Globus pallidus (tissue), 1 donor: ENCODE measurements at places on chromosomes 7 and 10.

GRCh38 chr10:133022776-133023100, 65.0 kb upstream of the ADGRA1 start:
- no peak for DNase-seq

DNA sequence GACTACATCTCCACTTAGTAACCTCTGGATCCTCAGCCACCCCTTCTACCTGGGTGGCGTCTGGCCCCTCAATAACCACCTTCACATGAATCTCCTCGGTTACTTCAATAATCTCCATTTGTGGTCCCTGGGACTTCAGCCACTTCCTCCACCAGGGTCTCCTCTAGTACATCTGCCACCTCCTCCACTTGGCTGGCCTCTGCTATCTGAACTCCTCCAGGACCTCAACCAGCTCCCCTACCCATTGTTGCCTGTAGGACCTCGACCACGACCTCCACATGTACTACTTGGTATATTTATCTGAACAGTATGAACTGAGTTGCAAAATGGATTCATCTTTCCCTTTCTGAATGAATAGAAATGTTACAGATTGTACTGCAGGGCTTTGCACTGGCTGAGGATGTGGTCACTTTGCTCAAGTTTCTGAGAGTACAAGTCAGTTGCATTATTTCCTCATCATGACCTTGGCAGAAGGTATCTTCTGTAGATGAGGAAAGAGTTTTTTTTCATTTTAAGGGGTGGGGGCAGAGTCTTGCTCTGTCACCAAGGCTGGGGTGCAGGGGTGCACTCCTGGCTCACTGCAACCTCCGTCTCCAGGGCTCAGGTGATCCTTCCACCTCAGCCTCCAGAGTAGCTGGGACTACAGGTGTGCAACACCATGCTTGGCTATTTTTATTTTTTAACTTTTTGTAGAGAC, 36.0 kb downstream of the MAT1A start:
- no peak for DNase-seq

GRCh38 chr7:51160990-51161615, 155.5 kb downstream of the COBL start:
- DNase-seq: peak; percentile 83

DNA sequence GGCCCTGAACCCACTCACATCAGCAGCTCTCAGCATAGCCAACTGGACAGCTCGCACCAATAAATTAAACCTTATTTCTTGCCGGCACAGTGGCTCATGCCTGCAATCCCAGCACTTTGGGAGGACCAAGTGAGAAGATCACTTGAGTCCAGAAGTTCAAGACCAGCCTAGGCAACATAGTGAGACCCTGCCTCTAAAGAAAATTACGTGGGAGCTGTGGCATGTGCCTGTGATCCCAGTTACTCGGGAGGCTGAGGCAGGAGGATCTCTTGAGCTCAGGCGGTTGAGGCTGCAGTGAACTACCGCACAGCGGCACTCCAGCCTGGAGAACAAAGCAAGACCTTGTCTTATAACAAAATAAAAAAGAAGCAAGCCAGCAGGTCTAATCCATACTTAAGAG, 75.7 kb downstream of the SEPTIN14 start:
- no peak for DNase-seq

DNA sequence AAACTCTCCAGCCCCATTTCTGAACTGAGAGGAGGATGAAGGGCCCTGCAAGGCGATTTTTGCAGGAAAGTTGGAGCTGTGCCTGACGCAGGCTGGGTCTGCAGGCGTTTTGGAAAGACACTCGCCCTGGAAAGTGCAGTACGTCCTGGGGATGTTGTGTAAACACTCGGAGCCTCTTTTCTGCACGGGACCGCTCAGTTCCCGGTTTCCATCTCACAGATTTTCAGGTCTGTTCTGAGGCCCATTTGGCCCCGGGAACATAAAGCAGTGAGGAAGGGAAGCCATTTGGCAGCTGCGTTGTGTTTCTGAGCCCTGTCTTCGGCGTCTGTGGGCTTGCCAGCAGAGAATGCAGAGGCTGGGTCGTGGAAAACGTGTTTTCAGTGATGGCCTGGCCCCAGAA, 655.0 kb upstream of the MGMT start:
- no peak for DNase-seq

DNA sequence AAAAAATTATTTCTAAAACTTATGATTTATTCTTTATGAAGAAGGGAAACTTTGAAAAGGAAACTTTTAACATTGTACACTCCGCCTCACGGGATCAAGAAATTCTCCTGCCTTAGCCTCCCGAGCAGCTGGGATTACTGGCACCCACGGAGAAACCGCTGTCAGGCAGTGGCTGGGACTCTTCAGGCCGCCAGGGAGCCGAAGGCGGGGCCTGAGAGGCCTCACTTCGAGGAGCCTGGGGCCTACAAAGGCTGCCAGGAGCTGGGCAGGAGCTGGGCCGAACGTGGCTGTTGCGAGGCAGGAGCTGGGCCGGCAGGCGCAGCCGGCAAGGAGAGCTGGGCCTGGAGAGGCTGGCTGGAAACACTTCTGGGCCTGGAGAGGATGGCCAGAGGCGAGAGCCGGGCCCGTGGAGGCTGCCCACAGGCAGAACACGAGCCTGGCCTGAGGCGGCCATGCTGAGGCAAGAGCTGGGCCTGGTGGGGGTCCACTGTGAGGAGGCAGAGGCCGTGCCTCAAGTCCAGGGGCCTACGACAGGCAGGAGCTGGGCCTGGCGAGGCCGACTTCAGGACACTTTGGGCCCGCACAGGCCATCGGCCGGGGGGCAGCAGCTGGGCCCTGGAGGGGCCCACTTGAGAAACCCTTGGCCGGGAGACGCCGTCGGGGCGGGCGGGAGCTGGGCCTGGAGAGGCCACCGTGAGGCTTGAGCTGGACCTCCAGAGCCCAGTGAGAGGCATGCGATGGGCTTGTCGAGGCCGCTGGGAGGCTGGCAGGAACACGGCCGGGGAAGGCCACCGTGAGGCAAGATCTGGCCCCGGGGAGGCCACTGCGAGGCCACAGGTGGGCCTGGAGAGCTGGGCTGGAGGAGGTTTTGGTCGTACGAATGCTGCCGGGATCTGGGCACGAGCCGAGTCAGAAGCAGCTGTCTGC, 23.7 kb downstream of the MDH2 start:
- no peak for DNase-seq

DNA sequence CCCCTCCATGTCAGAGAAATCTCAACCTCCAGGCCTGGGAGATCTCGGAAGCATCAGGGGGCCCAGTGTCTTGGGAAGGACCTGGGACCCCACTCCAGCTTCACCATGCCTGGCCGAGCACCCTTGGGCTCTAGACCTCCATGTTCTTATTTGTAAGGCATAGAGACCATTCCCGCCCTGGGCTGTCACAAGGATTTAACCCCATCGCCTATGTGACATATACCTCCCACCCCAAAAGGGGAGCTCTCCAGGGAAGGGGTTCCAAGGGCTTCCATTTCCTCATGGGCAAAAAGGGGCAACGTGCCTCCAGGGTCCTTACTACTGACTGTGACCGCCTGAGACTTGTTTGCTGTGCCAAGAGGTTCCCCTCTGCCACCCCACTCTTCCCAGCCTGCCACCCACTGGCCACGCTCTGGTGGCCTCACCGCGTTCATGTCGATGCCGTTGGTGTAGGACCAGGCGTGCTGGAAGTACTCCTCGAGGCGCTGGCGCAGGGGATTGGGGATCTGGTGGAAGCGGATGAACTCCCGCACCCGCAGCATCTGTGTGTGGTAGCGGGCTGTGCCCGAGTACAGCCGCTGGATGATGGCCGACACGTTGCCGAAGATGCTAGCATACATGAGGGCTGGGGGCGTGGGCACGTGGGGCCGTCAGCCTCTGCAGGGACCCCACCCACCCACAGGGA, 27.5 kb downstream of the KCNH2 start:
- DNase-seq: no peak

- DNase-seq: no peak
These were observed 4.3 kb upstream of the PPIF start for GRCh38 chr10:79342811-79343561.

GRCh38 chr10:103083266-103083976, 109.7 kb downstream of the NT5C2 start:
- peak; percentile 77 for DNase-seq

DNA sequence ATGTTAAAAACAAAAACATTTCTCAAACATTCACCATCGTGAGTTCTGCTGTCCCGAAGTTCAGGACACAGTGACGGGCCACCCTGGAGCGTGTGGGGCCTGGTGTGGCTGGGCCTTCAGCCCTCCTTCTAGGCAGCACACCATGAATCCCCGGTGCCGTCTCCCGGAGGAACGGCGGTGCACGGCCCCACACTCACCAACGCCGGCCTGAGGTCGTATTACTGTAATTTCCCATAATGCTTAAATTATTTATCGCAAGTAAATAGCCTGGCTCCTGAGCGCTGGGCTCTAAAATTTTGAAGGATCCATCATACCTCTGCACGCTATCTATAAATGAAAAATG, 1.4 kb downstream of the STK32C start:
- no peak for DNase-seq

DNA sequence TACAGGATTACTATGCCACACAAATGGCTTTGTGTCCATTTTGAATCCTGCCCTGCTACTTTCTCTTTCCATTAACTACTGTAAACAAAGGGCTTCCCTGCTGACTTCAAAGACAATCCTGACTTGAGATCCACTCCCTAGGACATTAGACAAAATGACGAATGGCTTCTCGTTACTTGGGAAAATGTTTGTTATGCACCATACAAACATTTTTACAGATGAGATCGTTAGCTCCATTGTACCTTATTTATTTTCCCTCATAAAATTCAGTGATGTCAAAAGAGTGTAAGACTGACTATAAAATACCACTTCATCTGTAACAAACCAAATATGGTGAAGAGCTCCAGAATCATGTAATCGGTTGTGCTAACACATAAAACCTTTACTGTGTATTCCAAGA, 121.8 kb downstream of the CD36 start:
- DNase-seq: no peak

DNA sequence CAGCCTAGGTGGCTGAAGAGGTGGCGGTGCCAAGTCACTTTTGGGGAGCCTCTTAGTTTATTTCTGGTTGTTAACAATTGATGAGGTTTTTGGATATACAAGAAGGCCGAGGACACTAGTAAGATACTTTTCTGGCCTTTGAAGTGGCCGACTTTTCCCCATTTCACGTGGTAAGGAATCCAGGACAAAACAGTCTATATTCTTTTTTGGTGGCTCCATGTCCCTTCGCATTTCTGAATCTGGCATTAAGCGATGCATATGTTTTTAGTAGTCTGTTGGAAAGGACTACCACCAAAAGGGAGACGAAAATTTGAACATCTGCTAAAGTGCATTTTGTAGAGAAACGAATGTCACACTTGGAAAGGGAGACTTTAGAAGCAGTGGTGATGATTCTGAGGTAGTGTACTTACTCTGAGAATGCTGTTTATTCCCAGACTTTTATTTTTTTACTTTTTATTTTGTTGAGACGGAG, 1.5 kb downstream of the MLLT10 start:
- DNase-seq: no peak

- no peak for DNase-seq
These were observed 123.7 kb downstream of the SLIT1 start for GRCh38 chr10:97062046-97062445.

DNA sequence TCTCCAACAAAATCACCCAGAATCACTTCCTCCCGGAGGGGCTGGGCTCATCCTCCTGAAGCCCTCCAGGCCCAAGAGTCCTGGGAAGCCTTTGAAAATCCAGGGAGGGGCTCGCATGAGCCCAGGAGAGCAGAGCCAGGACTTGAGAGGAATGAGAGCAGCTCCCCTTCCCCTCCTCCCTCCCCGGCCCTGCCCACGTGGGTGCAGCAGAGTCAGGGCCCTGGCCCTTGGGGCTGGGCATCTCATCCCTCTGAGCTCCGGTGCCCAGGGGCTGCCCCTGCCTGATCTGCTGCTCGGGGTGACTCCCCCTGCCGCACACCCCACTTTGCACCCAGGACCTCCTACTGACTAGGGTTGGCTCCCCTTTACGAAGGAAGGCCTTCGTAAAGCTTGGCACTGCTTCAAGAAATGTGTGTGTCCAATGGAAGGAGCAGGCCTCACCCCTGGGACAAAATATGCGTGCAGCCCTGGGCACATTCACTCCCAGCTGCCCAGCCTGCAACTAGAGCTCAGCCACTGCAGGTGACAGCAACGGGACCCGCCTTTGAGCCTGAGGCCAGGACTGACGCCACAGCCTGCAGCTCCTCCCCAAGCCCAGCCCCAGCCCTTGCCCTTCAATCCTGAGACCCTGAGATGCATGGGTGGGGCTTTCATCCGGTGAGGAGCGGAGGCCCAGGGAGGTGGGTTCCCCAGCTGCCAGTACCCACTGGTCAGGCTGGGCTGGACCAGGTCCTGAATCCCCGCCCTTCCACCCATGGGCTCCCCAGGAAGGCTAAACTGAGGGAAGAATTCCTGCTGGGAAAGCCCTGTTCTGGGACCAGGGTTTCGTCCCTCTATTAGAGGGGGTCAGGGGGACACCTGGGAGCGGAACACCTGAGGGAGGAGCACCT, 21.8 kb downstream of the PWWP2B start:
- no peak for DNase-seq

DNA sequence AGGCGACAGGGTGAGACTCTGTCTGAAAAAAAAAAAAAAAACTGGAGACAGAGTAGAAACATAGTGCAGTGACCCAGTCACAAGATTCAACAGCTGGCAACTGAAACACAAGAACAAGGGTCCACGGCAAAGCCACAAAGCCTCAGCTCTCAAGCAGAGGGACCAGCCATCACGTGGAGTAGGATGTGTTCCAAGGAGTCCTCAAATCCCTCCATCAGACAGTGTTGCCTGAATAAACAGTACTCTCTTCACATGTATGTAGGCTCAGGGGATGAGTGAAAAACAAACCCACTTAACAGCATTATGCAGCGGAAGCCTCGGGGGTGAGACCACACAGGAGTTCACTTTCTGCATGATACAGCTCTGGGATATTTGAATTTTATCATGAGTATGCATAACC, 62.0 kb downstream of the SLIT1 start:
- peak; percentile 42 for DNase-seq

GRCh38 chr7:103795107-103795506, 194.4 kb downstream of the RELN start:
- DNase-seq: no peak

- DNase-seq: no peak
These were observed 5.9 kb downstream of the PPP1R3A start for GRCh38 chr7:113912876-113913275.

- DNase-seq: no peak
These were observed 360.3 kb downstream of the FRMD4A start for GRCh38 chr10:13970236-13970956.

DNA sequence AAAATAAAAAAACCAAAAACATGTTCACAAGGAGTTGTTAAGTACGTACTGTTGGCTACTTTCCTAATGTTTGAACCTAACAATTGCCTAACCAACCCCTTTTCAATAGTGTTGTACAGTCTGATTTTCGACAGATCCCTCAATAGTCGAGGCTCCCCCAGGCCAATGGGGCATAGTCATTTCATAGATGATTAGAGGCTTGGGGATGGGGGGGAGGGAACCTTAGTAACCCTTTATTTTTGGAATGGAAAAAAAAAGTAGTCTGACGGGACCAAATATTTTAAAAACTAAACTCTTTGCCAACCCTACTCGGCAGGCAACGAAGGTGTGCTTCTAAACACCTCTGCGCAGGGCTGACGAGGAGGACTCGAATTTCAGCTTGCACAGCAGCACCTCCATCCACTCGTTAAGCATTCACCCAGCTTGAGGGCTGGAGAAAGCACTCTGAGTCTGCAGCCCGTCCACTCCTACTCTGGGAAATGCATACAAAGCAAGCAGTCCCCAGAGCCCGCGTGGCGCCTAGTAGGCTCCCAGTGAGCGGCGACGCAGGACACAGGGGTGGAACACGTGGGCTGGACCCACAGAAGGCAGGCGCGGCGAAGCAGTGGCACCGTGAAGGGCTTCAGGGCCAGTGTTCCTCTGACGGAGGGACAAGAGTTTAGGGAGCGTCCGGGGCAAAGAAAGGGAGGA, 899 bp downstream of the PUS7 start:
- peak; percentile 33 for DNase-seq
